ENCODE measurements at places on chromosomes 5 and 9. TPM values are rescaled to one million over a fixed set of nuclear protein-coding genes. Genes with fewer than 3 reads are reported as not detected.

Gene NR6A1
- 2.5 TPM for polyA plus RNA-seq

Gene HAVCR2
- polyA plus RNA-seq: 2.3 TPM

GRCh38 chr5:157232706-157233105 is 33.2 kb upstream of the CYFIP2 start:
- no peak for DNase-seq

- DNase-seq: no peak
These were observed 310.2 kb downstream of the AGTPBP1 start for GRCh38 chr9:85431339-85432102.

- no peak for DNase-seq
These were observed 23.6 kb downstream of the QRFP start for GRCh38 chr9:130872912-130873503.

DNA sequence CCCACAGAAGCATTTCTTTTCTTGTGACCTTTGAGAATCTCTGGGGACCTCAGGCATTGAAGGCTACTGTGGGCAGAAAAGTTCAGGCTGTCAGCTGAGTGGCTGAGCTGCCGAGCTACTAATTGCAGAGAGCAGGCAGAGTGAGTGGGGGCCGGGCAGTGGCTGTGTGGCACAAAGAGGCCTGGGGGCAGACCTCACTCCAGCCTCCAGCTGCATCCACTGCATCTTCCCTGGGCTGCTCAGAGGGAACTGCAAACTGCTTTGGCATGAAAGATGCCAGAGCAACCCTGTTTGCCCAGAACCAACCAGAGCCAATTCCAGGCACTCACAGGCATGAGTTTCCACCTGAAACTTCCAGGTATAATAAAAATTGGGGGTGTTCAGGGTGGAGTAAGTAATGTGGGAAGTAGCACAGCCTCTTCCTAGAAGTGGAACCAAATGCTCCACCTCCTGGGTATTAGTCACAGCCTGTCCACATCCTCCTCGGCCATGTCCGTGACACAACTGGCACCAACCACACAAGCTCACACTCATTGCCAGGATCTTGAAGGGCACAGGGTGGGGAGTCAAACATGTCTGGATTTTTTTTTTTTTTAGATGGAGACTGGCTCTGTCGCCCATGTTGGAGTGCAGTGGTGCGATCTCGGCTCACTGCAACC is 548.9 kb downstream of the BNC2 start:
- DNase-seq: no peak

DNA sequence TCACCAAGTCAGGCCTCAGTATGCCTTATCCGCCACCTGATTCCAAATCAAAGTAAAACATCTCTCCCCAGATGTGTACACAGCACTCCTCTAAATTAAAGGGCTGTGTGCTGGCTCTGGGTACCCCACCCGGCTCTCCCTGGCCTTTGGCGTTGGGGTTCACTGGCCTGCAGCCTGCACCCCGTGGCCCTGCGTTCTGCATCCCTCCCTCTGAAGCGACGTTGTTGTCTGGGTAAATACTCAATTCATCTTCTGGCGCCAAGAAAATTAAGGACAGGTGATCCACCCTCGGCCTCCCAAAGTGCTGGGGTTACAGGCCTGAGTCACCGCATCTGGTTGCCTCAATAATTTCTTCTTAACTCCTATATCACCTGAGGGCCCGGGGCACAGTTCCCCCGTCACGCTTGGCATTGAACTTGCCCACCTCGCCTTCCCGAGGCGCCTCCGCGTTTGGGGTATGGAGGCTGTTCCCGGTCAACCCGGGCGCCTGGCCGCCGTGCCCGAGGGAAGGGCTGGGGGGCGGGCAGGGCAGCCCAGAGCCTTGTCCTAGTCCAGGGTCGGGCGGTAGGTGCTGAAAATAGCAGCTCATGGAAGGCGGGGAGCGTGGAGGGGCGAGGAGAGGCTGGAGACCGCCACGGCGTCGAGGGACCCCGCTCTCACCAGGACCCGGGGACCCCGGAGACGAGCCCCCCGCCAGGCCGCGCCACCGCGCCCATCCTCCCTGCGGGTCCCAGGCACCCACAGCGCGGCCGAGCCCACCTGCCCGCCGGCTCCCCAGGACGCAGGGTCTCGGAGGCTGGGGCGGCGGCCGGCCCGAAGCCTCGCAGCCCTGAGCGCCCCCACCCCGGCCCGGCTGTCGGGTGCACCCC is 531 bp downstream of the ABO start:
- no peak for DNase-seq

DNA sequence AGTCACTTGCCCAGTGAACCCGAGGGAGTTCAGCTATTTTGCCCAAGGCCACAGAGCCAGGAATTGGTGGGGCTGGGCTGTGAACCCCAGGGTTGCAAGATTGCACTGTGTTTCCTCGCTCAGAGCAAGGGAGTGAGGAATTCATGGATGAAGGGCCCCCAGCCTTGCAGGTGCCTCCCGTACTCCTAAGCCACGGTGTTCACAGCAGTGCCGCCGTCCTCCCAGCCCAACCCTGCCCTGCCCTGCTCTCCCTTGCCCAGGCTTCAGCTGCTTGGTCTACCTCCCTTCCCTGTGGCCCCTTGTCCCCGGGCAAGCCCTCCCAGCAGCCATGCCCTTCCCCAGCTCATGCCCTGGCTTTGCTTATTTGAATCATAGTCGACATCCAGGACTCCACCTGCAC is 6.1 kb downstream of the LAMC3 start:
- DNase-seq: no peak
